ENCODE measurements at places on chromosomes 7 and 10.

DNA sequence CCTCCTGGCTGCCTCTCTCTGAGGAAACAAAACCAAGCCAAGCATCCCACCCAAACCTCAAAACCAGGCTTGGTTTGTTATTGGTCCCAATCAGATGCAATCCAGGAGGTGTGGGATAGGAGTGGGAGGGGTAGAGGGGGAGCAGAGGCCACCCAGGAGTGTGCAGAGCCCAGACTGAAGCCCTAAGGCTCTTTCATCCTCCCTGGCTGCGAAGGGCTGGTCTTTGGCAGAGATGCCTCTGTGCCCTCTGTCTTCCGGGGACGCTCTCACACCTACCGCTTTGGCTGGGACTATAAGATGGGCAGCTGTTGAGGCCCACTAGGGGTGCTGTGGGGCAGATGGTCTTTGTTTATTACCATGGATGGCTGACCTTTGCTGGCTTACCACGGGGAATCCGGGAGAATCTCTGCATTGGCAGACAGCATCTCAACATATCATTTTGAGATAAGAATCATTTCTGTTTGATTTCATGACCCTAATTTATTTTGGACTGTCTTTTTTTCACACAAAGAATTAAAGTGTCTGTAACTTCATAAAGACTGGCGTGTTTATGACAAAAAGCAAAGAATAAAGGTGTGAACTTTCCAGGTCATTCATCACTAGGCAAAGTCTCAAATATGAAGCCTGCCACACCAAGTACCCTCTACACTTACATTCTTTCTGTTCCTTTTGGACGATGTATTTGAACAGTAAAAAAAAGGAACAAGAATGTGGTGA, 6.5 kb upstream of the DENND2A start:
- peak; percentile 59 for DNase-seq

DNA sequence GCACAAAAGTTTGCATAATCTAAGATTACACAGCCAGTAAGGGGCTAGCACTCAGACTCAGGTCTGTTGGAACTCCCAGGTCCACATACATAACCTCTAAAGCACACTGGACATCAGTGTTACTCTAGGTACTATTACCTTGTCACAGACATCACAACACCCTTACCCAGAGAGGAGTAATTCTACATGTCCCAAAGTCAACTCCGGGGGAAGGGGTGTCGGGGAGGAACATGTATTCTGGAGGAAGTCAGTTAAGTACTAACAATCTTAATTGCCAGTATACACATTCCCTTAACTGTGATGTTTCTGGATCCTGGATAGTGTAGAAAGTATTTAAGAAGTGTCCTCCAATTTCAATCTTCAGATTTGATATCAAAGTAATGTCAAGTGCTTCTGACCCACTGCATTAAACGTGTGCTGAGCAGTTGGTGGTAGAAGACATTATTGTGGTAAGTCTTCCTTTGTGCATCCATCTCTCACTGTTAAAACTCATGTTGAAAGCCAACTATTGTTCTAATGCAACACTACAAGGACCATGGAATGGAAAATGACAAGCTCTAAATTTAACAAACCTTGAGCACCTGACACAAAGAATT, 155.4 kb downstream of the CRPPA start:
- DNase-seq, result no peak

DNA sequence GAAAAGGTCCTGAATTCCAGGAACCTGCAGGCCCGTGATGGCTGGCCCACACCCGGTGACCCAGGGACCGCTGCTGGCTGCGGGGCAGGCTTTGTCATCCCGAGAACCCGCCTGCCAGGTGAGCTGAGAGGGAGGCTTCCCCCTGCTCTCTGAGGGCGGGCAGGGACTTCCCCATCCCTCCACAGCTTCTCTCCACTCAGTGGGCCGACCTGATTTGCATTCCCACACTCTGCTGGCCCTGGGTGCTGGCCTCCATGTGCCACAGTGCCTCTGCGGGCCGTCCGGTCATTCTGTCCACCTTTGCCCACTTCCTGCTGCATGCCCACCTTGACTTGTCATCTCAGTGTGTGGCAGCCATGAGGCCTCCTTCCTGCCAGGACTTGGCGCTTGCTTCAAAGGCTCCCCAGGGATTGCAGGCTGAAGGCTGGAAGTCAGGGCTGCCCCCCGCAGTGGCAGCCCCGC, 35.3 kb downstream of the PALD1 start:
- DNase-seq, result no peak

- no peak for DNase-seq
Observed at GRCh38 chr7:50858528-50859245, 76.0 kb upstream of the GRB10 start.

DNA sequence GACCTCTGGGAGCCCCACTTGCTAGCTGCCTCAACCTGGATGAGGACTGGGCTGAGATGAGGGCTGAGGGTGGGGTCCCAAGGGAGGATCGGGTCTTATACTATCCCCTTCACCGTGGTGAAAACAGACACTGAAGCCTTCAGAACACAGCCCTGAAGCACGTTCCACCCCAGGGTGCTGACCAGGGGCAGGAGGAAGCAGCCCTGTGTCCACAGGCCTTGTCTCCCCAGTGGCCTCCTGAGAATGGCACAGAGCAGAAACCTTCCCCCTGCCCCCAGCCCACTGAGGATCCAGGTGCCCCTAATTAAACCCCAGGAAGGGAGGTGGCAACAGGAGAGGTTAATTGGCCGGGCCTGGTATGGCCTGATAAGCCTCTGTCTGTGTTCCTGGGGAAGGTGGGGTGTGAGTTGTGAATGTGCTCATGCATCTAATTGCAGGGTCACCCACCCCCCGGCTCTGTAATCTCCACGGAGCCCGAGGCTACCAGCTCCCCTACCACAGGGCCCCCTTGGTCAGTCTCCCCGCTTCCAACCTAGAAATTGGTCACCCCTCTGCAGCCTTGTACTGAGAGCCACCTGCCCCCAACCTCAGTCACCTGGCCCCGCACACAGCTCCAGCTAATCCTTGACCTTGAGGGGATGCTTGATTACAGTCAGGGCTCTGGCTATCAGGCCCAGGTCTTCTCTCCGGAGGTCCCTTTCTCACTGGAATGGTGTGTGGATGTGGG, 159.0 kb upstream of the UNC5B start:
- DNase-seq, result no peak

DNA sequence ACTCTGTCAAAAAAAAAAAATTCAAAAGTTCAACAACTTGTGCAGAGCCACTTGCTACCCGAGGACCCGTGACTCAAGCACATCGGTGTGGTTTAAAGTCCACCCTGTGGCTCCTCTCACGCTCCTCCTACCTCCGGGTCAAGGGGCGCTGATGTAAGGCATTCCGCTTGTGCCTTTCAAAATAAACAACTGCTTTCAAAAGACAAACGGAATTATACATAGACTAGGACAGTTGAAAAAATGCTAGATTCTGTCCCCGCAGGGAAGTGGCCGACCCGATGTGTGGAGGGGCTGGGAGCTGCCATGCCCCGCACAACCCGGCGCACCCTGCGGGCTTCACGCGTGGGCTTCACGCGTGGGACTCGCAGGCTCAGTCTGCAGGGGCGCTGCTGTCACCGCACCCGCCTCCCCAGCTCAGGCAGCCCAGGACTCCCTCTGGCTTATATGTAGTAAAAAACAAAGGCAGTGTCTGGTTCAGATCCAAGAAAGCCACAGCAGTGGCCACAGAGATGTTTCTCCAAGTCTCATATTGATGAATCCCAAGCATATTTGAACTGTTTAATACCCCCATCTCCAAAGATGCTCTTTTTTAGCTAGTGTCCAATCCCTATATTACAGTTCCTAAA, 239.7 kb upstream of the INHBA start:
- DNase-seq, result no peak

DNA sequence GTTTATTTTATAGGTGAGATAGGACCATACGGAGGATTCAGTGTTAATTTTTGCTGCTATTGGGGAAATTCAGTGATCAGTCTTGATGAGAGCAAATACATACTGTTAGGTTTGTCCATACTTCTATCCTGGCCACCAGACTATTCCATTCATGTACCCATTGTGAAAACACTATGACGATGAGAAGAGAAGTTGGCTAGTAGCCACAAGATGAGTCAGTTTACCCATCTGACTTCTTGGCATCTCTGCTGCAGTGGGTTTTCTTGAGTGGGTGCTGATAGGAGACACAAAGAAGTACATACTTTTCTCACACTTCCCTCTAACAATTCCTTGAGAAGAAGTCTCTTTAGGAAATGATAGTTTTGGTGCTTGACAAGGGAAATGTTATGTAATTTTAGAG, 133.1 kb downstream of the TFPI2 start:
- no peak for DNase-seq

DNA sequence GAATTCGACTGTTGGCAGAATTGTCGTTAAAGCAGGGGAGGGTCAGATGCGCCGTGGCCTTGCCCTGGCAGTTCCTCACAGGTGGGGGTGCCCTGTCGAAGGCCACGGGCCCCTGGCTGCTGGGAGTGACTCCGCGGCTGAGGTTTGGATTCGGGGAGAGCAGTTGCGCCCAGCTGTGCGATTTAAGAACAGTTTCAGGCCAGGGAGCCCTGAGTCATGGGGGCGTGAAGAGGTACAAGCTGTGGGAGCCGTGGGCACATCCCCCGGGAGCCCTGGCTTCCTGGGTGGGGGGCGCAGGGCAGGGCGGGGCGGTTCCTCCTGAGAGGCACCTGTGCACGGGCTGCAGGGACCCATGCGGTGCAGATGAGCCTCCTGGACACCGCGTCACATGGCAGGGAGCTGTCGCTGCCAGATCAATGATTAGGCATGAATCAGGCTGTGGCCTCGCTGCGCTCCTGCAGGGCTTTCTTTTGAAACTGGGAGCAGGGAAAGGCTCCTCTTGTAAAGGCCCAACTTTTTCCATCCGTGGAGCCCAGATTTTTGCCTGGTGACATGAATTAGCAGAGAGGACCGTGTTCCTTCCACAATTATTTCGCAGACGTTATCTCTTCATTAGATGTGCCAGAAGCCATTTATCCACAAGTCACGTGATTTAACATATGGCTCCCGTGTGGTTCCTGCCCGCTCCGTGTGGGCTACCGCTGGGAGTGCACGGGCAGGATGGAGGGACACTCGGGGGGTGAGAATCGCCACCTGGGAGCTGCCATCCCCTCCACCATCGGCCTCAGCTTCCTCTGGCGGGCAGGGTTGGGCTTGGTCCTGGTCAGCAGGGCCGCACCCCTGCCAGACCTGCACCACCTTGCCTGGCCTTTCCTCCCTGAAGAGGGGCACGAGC, 918 bp downstream of the PWWP2B start:
- peak; percentile 75 for DNase-seq

DNA sequence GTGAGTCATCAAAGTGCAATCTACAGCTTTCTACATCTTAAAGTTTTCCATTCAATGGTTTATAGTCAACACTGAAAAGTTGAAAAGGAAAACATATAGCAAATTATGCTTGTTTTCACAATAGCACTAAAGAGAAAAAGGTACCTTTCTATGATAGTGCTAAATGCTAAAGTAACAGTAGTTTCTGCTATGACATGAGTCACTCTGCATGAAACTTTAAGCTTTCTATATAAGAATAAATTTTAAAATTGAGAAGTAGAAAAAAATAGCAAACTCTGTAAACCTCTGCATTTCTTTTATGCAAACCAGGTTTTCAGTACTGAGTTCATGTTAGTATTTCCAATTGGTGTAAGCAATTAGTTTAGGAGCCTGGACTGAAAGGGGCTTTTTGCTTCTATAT, 31.2 kb upstream of the TMEM168 start:
- DNase-seq, result no peak

- DNase-seq, result no peak
Observed at GRCh38 chr7:91541641-91542040, 277.4 kb downstream of the FZD1 start.

DNA sequence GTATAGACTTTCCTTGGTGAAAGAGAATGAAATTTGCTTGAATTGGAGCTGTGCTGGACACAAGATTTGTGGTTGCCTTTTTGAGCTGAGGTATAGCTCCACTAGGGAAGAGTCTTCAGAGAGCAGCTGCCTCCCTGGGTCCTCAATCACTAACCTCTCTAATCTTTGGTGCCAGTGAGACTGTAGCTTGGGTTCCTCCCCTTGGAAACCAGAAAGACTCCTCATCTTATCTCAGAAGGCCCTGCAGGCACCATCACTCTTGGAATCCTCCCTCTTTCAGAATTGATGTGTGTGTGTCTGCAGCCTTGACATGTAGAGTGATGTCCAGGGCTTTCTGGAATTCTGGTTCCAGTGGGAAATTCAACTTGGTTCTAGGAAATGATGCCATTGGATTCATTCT, 426.5 kb downstream of the RPS24 start:
- no peak for DNase-seq

GRCh38 chr7:47893238-47893637, 55.0 kb downstream of the PKD1L1 start:
- no peak for DNase-seq

GRCh38 chr10:78176320-78177317, 143.0 kb downstream of the RPS24 start:
- no peak for DNase-seq

- DNase-seq, result no peak
Observed at GRCh38 chr7:134926396-134926795, 59.9 kb upstream of the AGBL3 start.

DNA sequence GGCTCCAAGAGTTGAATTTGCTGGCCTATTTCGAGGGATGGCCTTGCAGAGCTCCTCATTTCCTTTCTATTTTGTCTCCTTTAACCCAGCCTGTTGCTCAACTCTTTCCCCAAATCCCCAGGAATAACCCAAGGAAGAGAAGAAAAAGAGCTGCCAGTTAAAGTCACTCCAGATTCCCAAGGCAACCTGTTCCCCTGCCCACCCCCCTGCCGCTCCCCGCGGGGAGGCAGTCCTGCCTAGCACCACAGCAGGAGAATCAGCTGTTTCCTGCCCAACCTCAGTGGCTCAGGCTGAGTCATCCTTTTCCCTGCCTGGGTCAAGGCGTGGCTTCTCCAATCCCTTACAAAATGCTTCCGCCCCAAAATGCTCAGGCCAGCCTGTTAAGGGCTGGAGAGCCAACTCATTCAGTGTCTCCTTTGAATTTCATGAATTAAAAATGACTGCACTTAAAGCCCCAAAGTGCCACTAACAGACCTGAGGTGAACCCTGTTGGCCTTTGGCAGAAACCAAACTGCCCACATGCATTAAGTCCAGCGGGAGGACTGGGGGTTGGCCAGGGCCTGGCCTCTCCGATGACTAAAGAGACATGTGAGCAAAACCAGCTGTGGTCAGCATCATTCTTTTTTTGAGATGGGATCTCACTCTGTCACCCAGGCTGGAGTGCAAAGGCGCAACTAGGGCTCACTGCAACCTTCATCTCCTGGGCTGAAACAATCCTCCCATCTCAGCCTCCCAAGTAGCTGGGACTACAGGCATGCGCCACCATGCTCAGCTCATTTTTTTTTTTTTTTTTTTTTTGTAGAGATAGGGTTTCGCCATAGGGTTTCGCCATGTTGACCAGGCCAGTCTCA, 83.2 kb upstream of the KIF5B start:
- no peak for DNase-seq

GRCh38 chr7:18179093-18179492, 151.4 kb upstream of the PRPS1L1 start:
- no peak for DNase-seq
